ENCODE measurements at places on chromosomes 1 and 21.

- peak; percentile 62 for DNase-seq
Measured at GRCh38 chr1:153791648-153792253, 16.5 kb downstream of the SLC27A3 start.

GRCh38 chr1:58660105-58660504 is 39.8 kb downstream of the MYSM1 start:
- DNase-seq = no peak

DNA sequence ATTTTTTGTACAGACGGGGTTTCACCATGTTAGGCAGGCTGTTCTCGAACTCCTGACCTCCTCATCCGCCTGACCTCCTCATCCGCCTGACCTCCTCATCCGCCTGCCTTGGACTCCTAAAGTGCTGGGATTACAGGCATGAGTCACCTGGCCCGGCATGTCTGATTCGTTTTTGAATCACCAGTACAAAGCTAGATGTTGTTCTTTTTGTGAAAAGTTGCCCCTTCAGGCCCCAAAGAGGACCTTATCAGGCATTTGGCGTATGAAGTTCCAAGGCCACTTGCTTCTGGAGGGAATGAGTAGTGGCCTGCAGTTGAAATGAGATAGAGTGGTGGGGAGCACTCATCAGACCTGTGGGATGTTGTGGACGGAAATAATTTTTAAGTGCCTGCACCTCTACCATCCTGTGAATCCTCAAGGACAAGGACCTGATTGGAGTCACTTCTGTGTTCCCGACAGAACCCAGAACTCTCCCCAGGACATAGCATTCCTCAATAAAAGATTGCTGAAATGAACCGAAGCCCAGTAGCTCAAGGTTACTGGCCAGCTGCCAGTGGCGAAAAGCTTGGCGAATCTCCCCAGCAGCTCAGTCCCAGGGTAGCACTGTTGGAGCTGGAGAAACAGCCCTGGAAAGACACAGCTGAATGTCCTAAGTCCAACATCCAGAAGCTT is 50.1 kb downstream of the NDUFS5 start:
- no peak for DNase-seq

DNA sequence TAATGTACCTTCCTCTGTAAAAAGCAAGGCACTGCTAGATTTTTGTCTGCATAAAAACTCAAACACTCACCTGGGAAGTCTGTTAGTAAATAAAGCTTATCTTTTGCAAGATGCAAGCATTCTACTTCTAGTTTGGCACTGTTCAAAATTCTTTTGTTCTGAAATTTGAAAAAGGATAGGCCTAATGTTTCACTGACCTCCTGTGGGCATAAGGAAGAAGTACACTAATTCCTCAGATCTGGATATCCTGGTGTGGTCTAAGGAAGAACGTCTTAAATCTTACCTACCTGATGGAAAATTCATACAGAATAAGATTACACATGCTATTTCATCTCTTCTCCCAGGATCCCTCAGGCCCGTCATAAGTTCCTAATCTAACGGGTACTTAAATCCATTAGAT is 93.5 kb upstream of the CAMK1G start:
- DNase-seq = no peak

DNA sequence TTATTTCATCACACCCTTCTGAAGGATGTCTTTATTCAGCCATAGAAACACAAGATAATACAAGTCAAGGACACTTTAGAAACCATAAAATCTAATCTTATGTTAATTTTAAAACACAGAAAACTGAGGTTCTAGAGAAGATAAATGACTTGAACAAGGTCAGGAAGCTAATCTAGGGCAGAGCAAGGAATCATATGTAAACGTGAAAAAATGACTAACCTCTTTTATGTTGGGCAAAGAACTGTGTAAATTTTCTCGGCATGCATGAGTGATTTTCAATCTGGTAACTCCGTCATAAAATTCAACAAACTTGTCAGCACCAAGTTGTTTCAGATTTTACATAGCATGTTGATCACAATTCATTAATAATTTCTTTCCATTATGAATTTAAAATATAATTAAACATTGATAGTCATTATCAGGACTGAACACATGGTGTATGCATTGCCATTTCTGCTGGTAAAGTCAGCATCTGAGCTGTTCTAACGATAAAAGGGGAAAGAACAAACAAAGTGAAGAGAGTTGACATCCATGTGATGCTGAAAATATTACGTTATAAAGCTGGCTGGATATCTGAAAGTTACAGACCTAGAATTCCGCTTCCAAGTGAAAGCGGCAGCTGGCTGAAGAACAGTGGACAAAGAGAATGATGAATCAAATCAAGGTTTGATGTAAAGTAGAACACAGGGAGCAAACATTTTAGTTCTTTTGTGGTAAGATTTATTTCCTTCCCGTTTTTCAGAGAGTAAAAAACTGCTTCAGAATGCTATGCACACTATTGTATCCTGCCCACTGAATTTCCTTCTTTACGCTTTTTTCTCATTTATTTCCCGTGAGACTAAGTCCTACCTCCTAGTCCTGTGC is 1037.4 kb upstream of the TMPRSS15 start:
- peak; percentile 15 for DNase-seq

DNA sequence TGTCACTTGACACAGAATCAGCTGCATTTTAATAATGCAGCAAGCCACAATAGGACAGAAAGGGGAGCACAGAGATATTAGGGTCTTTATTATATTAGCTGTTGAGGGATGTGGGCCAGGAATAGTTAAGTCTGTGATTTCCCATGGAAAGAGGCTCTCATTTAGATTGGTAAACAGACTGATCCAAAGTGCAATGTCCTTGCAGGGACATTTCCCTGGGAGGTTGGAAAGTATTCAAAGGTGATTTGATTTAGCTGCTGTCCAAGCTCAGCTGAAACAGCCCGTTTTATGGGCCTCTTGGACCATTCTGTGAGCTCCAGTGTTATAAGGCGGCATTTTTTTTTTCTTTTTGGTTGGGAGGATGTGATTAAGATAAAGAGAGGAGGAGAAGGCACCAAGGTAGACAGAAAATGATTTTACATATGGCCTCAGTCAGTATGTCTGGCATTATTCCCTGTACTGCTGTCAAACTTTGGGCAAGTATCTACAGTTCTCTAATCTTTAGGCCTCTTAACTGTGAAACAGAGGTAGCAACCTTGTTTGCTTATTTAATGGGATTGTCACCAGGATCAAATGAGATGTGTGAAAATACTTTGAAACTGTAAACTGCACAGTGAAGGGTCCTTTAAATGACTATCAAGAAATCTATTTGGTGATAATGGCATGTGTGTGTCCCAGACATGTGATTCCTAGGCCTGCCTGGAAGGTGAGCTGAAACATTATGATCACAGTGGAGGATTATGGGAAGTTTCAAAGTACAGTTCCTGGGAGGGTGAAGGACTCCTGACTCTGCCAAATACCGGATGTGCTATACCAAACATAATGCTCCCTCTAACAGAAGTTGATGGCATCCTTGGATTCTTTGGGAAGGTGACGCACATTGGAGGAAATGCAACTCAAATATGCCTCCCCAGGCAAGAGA is 62.2 kb downstream of the NOS1AP start:
- DNase-seq = no peak

DNA sequence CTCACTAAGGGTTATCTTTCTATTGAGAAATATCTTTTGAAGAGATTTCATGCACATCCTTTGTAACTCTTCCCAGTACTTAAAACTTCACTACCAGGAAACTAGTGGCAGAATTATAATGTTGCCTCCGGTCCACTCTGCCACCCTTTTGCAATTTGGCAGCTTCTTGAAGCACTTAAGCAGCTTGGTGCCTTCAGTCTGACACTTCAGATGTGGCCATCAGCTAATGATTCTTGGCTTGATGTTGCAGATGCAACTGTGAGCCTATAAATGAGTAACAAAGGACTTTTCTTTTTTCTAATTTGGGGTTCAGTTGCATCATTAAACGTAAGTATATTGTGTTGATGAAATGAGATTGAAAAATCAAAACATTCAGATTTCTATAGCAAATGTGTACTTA is 187.5 kb upstream of the C21orf91 start:
- DNase-seq = no peak

DNA sequence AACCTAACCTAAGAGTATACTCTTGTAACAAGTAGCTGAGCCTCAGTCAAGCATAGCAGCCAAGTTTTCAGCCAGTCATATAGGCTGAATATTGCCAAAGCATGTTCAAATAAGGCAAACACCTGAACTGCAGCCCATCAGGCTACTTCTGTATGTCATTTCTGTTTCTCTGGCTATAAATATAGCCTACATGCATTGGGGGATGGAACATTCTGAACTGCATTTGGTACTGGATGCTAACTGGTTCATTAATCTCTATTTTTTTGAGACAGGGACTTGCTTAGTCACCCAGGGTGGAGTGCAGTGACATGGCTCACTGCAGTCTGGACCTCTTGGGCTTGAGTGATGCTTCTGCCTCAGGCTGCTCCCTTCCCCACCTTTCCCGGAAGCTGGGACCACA is 37.3 kb downstream of the MAST2 start:
- DNase-seq = peak; percentile 46

DNA sequence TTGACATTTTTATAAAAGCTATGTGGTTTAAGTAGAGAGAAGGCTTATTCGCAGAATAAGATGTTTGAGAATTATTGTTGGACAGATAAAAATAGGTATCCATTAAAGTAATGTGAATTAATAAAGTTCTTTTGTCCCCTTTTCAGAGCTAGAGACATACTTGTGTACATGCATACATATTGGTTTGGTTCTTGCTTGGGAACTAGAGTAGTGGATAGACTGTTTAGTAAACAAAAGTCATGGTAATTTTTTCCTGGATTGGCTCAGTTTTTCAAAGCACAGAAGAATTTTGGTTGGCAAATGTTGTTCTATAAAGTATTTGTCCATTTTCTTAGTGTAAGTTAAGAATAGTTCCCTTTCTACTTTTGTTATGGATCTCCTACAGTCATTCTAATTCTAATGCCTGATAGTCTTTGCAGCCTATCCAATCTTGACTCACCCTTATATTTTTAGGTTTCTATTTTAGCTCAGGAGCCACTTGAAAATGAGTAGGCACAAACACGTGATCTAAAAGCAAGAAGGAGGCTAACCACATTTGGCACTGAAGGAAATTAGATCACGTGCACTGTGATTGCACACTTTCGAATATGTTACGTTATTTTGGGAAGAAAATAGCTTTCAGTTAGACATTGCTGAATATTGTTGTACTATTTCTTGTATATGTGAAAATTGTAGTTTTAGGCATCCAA is 47.0 kb downstream of the RABGAP1L start:
- DNase-seq = peak; percentile 41

DNA sequence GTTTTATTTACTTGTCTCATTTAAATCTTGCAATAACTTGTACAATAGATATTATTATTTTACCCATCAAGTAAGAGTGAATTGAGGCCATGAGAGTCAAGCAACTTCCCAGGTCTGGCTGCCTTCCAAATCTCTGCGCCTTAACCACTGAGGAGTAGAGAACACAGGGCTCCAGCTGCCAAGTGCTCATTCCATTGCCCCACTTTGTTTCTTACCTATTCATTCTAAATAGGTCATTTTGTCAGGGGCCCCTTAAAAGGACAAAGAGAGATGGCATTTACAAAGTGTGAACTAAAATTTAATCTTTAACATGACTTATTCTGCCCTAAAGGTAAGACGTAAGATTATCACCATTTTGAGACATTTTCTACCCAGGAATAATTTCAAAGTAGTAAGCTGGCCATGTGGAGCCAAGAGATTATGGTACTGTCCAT is 3.5 kb downstream of the PPP1R15B start:
- peak; percentile 23 for DNase-seq

DNA sequence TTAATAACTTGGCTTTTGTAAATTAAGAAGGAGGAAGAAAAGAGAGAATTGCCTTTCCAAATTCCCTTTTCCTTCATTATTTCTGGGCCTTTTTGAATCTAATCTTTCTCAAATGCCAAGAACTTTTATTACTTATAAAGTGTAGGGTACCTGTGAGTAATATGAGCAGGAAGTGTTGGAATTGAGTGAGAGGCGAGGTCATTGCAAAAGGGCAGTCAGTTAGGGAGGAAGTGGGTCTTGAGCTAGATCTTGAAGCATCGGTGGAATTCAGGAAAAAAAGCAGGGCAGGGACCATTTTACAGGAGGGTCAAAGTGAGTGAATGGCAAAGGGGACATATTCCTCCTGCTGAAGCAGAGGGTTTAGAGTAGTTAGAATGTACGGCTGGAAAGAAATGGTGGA is 23.4 kb downstream of the DDI2 start:
- no peak for DNase-seq

DNA sequence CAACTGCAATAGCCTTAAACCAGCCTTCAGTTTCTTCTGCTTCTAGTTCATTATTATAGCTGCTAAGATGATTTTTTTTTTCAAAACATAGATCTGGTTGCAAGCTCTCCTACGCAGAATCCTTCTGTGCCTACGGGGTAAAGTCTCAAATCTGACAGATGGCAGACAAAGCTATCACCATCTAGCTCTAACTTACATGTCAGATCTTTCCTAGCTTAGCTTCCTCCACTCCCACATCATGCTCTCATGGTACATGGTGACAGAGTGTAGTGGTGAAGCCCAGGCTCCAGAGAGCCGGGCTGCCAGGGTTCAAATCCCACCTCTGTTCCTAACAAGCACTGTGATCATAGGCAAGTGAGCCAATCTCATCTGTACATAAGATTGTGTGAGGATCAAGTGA is 24.2 kb upstream of the GUCA2B start:
- no peak for DNase-seq

GRCh38 chr1:222331340-222331739 is 216.6 kb downstream of the HHIPL2 start:
- no peak for DNase-seq

GRCh38 chr1:57175506-57175905 is 209.7 kb upstream of the C8B start:
- DNase-seq = no peak

DNA sequence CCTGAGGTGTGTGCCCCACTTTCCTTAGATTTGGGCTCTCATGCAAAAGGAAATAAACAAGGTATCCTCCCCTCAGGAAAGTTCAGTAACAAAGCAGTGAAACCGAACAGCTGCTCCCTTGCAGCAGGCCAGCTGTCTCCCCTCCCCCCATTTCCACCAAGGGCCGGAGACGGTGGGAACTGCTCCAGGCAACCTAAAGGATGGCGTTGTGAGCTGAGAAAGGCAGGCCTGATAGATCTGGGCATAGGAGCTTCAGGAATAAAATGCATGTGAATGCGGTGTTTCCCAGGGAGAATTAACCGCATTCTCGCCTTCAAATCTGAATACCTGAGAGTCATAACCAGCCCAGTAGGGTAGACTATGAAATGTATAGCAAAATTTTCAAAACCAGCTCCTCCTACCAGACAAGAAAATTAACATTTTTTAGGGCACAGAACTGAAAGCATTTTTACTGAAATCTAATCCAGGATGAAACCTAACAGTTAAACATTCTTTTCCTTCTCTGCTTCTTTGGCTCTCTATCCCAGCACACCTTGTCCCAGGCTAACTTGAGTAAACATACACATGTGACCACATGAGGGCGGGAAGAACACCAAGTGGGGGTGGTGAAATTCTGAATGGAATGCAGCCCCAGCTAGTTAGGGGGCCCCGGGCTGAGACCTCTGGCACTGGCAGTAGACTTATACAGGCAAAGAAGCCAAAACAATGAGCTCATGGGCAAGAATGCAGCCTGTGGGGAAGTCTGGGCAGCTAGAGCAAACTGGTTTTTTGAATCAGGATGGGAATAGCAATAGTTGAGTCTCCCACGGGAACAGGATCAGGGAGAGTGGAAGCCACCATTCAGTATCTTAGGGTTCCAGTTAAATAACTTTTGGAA is 11.5 kb downstream of the MCL1 start:
- DNase-seq = peak; percentile 88

- DNase-seq = no peak
Measured at GRCh38 chr21:24289539-24289938, 1317.7 kb downstream of the MRPL39 start.

GRCh38 chr1:226604560-226605317 is 56.2 kb downstream of the STUM start:
- no peak for DNase-seq

- peak; percentile 8 for DNase-seq
Measured at GRCh38 chr1:41874151-41874719, 44.5 kb downstream of the HIVEP3 start.

GRCh38 chr21:35294231-35294898 is 245.3 kb upstream of the RUNX1 start:
- DNase-seq = no peak
